A673 (cell line): ENCODE measurements at places on chromosomes 4 and X.

DNA sequence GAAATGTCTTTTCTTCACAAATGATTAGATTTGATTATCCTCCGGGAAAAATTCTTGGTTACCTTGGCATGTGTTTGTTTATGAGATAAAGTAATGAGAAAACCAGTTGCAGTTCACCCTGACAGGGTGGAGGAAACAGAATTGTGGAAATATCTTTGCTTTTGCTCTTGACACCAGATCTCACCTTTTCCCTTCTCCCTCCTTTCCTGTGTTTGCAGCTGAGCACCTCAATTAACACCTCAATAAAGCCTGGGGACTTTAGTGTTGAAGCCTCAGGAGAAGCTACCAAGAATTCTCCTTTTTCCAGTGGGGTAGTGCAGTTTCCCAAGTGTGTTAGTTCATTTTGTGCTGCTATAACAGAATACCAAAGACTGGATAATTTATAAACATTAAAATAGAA is 350.8 kb upstream of the IGFBP7 start:
- DNase-seq: no peak

DNA sequence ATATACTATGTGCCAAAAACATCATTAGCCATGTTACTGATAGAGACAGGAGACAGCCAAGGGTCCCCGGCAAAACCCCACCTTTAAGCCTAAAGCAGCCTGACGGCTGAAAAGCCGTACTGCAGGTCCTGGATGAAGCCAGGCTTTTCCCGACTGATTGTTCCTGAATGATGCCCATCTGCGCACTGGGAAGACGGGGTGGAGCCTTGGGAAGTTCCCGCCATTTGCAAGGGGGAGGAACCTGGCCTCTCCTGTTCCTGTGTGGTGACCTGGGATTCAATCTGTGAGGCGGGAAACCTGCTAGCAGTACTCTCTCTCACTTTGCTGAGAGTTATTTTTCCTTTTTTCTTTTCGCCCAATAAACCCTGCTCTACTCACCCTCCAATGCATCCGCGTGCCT is 15.1 kb upstream of the CAMK2D start:
- DNase-seq: no peak

DNA sequence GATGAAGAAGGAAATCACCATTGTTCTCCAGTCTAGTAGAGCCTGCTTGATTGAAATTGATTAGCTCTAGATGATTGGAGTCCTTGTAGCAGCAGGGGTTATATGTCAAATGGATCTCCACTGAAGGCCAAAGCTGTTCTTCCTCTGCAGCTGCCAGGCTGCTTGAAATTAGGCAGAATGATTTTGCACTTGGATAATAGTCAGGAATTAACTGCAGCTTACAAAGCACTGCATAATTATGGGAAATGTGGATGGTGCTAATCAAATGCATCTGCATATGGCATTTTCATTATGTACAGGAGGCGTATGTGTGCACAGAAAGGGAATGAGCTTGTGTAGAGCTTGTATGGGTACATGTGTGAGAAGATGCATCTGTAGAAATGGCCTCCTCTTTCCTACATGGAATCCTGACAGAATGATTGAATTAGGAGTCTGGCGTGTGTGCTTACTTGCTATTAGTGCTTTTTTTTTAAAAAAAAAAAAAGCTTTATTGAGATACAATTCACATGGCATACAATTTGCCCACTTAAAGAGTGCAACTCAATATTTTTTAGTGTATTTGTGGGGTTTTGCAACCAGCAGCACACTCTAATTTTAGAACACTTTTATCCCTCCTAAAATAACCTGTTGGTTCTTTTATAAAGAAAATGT is 65.9 kb downstream of the TMEM131L start:
- no peak for DNase-seq

- no peak for DNase-seq
Observed at GRCh38 chr4:6474705-6475457, 2.5 kb upstream of the PPP2R2C start.

- DNase-seq: no peak
Observed at GRCh38 chr4:88134111-88134510, 24.3 kb downstream of the ABCG2 start.

DNA sequence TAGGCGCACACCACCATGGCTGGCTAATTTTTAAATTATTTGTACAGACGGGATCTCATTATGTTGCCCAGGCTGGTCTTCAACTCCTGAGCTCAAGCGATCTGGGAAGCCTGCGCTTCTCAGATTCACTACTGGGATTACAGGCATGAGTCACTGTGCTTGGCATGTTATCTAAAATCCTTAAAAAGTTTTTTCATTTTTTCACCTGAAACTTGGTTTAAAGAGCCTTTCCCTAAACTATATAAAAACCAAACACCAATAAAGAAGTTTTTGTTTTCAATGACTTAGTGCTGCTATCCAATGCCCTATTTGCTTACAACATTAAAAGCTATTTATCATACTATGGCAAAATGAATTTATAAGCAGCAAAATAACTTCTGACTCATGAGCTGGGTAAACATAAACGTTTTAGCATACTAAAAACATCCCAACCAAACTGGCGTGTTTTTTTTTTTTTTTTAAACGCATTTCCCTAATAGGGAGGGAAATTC is 127.8 kb downstream of the UBE2K start:
- DNase-seq: peak; percentile 53

DNA sequence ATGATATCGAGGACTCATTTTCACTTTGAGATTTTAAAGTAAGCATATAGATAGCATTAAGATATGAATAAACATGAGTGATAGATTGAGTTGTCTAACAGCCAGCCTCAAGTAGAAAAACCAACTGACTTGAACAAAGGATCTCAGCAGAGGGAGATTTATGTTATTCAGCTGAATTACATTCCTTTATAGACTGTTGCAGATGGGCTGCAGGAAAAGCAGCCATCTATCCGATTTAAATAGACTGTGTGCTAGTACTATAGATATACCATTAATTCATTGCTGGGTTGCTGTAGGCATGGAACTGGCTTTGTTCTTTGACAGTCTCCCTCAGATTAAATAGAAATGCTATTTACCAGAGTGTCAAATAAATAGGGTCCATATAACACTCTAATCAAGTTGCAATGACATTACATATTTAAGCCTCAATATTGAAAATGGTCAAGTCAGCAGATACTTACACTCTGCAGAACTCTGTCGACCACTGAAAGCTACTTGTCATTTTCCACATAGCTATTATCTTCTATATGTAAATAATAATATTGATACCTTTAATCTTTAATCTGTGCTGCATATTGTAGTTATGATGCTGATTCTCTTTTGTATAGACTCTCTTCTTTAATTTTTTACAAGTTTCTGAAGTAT is 750.8 kb downstream of the CENPC start:
- no peak for DNase-seq

- DNase-seq: no peak
Observed at GRCh38 chr4:25096981-25097443, 63.2 kb downstream of the SEPSECS start.

DNA sequence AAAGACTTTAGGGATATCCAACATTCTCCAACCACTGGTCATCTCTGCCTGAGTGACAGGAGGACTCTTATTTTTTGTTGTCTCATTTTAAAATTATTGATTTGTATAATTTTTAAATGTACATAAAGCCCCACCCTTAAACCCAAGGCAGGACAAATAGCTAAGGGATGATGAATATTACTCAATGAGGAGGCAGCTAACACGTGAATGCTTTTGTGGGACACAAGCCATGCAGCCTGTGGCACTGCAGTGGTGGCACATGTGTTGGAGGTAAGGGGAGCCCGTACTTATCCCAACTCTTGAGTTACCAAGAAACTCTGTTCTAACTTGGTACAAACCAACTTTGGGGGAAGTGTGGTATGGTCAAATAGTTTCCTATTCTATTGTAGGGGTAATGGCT is 19.5 kb downstream of the MID1IP1 start:
- DNase-seq: no peak

- DNase-seq: no peak
Observed at GRCh38 chr4:93646233-93646930, 182.2 kb upstream of the ATOH1 start.

GRCh38 chrX:1661922-1662221 is 47.0 kb downstream of the ASMT start:
- DNase-seq: no peak

- no peak for DNase-seq
Observed at GRCh38 chr4:47715716-47716416, 122.0 kb downstream of the CORIN start.

GRCh38 chr4:182233310-182234090 is 9.7 kb upstream of the TENM3 start:
- no peak for DNase-seq

DNA sequence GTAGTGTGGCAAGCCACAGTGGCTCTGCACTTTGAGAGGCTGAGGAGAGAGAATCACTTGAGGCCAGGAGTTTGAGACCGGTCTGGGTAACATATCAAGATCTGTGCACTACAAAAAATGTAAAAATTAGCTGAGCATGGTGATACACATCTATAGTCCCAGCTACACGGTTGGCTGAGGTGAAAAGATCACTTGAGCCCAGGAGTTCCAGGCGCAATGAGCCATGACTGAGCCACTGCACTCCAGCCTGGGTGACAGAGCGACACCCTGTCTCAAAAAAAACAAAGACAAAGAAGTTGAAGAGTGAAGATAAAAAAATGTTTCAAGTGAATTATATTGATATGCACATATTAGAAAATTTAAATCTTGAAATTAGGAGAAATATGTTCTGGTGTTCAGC is 46.3 kb downstream of the SULT1B1 start:
- no peak for DNase-seq

DNA sequence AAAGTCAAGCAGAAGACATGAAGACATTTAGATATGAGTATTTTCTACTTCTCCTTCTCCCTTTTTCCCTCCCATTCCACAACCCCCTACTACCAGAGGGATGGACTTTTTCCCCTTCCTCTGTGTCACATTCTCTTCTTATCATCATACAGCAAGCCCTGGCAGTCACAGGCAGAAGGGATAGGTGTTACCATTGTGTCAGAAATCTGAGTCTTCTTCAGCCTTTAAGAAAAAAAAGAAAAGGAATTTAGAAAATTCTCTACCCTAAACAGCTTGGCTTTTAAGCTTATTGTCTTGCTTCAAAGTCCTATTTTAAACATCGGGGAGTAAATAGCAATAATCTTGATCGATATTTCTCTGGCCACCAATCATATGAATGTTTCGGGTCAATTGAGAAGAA is 30.9 kb upstream of the ADH1C start:
- no peak for DNase-seq

DNA sequence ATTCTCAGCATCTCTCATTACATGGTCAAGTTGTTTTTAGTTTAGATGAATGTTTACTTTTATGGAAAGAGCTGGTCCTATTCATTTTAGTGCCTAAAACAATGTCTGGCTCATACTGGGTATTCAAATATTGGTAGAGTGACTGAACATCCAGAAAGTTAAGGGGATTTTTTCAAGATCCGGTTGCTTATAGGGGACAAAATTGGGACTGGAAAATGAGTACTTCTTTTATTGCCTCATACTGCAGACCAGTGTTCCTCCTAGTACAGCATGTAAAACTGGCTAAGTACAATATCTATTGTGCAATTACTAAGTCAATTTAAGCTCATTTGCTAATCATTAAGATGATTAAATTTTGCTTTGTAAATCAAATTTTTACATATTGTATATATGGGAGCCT is 13.9 kb downstream of the RP2 start:
- DNase-seq: no peak
